AG09309 (cell line): ENCODE measurements at places on chromosomes 16 and 17.

GRCh38 chr16:12590409-12590808 is 213.3 kb downstream of the CPPED1 start:
- DNase-seq = no peak

DNA sequence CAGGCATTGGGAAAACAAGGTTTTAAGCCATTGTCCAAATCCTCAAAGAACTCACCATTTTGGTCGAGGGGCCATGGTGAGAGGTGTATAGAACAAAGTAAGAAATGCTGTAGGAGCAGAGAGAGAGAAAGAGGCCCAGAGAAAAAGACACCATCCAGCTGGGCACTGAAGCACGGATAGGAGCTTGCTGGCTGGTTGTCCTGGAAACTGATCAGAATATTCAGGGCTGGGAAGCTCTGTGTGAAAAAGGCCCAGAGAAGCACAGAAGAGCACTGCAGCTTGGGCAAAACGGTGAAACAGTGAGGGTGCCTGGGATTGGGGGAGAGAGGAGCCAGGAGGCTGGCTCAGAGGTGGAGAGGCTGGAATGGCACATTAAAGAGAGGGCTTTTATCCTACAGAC is 16.5 kb downstream of the HS3ST3B1 start:
- DNase-seq = no peak

DNA sequence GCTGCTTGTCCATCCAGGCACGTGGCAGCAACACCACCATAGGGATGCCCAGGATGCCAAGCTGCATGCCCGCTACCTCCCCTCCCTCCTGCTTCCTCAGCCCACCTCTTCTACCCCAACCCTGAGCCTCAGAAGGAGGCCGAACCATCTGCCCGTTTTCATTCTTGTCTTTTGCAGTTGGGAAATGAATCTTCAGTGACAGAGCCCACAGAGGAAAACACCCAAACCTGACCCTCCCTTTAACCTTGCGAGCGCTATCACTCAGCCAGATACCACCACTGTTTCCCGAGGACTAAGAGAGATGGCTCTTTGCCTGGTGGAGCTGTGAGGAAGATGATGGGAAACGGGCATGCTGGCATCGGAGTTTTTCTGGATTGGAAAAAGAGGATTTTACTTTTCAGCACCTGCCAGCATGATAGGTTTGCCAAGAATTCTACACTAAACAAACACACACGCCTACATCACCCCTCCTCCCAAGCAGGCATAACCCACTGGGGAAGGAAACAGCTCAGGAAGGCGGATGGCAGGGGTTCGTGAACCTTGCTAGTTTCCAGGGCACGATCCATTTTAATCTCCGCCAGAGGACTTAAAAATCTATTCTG is 457.4 kb downstream of the SLC39A11 start:
- no peak for DNase-seq

- peak; percentile 39 for DNase-seq
Observed at GRCh38 chr16:82700541-82701235, 73.9 kb downstream of the CDH13 start.

DNA sequence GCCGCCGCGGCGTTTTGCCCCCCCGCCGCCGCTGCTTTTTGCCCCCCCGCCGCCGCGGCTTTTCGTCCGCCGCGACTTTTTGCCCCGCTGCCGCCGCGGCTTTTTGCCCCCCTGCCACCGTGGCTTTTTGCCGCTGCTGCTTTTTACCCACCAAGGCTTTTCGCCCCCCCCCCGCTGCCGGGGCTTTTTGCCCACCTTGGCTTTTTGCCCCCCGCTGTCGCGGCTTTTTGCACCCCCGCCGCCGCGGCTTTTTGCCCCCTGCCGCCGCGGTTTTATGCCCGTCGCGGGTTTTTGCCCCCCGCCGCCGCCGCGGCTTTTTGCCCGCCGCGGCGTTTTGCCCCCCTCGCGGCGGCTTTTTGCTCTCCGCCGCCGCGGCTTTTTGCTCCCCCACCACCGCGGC is 1343.0 kb downstream of the TP53TG3F start:
- no peak for DNase-seq

- DNase-seq = no peak
Observed at GRCh38 chr16:59697236-59697635, 963.1 kb upstream of the GOT2 start.

DNA sequence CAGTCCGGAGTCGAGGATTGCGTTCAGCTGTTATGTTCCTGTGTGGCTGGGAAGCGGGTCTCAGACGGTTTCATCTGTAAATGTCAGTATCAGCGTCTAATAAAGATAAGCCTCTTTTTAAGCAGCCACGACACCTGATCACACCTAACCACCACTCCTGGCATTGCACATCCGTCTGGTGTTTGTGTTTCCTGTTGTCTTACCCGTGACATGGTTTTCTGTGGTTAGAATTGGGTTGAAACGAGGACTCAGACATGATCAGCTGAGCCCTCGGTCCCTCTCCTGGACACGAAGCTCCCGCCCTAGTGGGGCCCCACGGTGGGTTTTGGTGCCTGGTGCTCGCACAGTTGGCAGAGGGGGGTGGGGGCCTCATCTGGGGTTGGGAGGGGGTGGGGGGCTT is 18.3 kb downstream of the CPNE7 start:
- no peak for DNase-seq

GRCh38 chr17:69434164-69434579 is 19.7 kb downstream of the MAP2K6 start:
- DNase-seq = no peak

DNA sequence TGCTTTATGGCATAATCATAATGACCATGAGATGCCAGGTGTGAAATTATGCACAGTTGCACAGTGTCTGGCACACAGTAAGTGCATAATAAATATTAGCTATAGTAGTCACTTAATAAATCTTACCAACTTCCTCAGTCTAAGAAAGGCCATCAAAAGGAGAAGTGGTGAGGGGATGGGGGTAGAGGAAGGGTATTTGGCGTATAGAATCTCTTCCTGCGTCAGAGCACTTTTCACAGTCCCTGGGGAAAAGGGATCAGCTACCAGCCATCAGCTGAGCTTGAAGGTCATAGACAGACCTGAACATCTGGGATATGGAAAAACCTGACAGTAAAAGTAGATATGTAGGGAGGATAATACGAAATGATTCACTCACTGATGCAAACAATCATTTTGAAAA is 5.8 kb downstream of the CRHR1 start:
- no peak for DNase-seq
